Epithelial cell of proximal tubule (primary cell): ENCODE measurements at places on chromosomes 16 and 17. TPM values are rescaled to one million over a fixed set of nuclear protein-coding genes. Genes with fewer than 3 reads are reported as not detected.

Gene OR2C1
- total RNA-seq, result not detected in 2 replicates

Gene C1QTNF8
- total RNA-seq, result not detected in 2 replicates

Gene PSME3IP1
- total RNA-seq, result 79.4 and 105 TPM in 2 replicates

Gene HOXB8
- 12.7 and 21.4 TPM in 2 replicates for total RNA-seq

Gene OR4D1
- total RNA-seq, result not detected in 2 replicates

Gene PSMB3
- 311 and 436 TPM in 2 replicates for total RNA-seq

Gene SPATA22
- 0.07 TPM in 1 of 2 replicates, not detected in the other for total RNA-seq

Gene FBXW10B
- 1.2 TPM in 1 of 2 replicates, not detected in the other for total RNA-seq

Gene UTS2R
- total RNA-seq, result not detected in 2 replicates

Gene SLFN11
- 2.1 and 2.8 TPM in 2 replicates for total RNA-seq

Gene MEAK7
- total RNA-seq, result 22.4 and 23.1 TPM in 2 replicates

Gene KRT39
- total RNA-seq, result not detected in 2 replicates

Gene BFAR
- total RNA-seq, result 84.3 and 92.0 TPM in 2 replicates

Gene LRRC37A3
- total RNA-seq, result 2.5 and 4.0 TPM in 2 replicates

Gene ABHD15
- 8.2 and 11.3 TPM in 2 replicates for total RNA-seq

Gene ZCCHC14
- 9.9 and 11.8 TPM in 2 replicates for total RNA-seq

Gene OR3A3
- not detected in 2 replicates for total RNA-seq

Gene VTN
- total RNA-seq, result not detected in 2 replicates

Gene GNG13
- total RNA-seq, result not detected in 2 replicates

Gene NEUROD2
- not detected in 2 replicates for total RNA-seq

Gene TMEM98
- 139 and 180 TPM in 2 replicates for total RNA-seq

Gene FOXL1
- 11.6 and 14.6 TPM in 2 replicates for total RNA-seq

Gene SRCIN1
- 0.07 and 2.1 TPM in 2 replicates for total RNA-seq

Gene OR3A2
- total RNA-seq, result 1.6 TPM in 1 of 2 replicates, not detected in the other

Gene TVP23C
- 3.3 and 4.6 TPM in 2 replicates for total RNA-seq

Gene CHST5
- not detected in 2 replicates for total RNA-seq

Gene LAT
- 2.0 and 2.1 TPM in 2 replicates for total RNA-seq

Gene ATP2A3
- total RNA-seq, result 0.36 and 2.4 TPM in 2 replicates

Gene STH
- total RNA-seq, result not detected in 2 replicates

Gene RHBDL1
- total RNA-seq, result 0.43 and 1.2 TPM in 2 replicates

Gene PNMT
- total RNA-seq, result not detected in 2 replicates

Gene SSTR5
- total RNA-seq, result not detected in 2 replicates

Gene DERL2
- total RNA-seq, result 21.4 and 65.6 TPM in 2 replicates

Gene MYH1
- total RNA-seq, result not detected in 2 replicates

Gene SOX9
- total RNA-seq, result 23.8 and 26.5 TPM in 2 replicates

Gene DPEP2
- total RNA-seq, result not detected in 2 replicates

Gene ZNF785
- total RNA-seq, result 3.2 and 7.6 TPM in 2 replicates

Gene CMTM3
- 122 and 141 TPM in 2 replicates for total RNA-seq

Gene TBC1D3I
- total RNA-seq, result not detected in 2 replicates

Gene FOXN1
- not detected in 2 replicates for total RNA-seq

Gene TBKBP1
- 1.3 and 4.2 TPM in 2 replicates for total RNA-seq

Gene TLK2
- 27.4 and 27.6 TPM in 2 replicates for total RNA-seq

Gene DOC2B
- total RNA-seq, result 18.1 and 29.7 TPM in 2 replicates

Gene AANAT
- not detected in 2 replicates for total RNA-seq

Gene PRKCB
- not detected in 2 replicates for total RNA-seq

Gene ABCA6
- total RNA-seq, result 0.06 TPM in 1 of 2 replicates, not detected in the other

Gene DEXI
- total RNA-seq, result 43.9 and 63.4 TPM in 2 replicates
